ENCODE measurements at places on chromosomes 1 and 21.

DNA sequence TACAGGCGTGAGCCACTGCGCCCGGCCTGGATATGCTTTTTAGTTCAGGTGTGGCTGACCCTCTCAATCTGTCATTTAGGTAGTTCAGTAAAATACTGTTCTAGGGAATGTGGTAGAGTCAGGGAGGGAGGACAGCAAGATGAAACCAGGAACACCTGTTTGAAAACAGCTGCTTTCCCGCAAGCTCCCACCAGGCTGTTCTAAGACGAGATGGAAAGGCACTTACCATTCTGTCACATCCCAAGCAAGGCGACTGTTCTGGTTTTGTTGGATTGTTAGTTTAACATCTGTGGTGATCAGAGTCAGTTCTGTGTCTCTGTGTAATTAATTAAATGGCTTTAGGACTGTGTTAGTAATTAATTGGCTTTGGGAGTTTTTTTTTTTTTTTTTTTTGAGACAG, 2.9 kb downstream of the CHAF1B start:
- DNase-seq = no peak

DNA sequence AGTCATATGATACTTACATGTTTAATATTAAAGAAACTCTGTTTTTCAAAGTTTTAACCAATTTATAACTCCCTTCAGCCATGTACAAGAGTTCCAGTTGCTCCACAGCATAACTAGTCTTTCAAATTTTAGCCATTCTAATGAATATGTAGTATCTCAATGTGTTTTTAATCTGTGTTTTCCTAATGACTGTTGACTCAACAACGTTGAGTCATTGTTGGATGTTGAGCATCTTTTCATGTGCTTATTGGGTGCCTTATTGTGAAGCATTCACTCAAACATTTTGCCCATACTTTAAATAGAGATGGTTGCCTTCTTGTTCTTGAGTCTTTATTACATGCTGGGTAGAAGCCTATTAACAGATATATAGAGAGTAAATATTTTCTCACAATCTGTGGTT, 240.2 kb upstream of the LYPLAL1 start:
- no peak for DNase-seq

DNA sequence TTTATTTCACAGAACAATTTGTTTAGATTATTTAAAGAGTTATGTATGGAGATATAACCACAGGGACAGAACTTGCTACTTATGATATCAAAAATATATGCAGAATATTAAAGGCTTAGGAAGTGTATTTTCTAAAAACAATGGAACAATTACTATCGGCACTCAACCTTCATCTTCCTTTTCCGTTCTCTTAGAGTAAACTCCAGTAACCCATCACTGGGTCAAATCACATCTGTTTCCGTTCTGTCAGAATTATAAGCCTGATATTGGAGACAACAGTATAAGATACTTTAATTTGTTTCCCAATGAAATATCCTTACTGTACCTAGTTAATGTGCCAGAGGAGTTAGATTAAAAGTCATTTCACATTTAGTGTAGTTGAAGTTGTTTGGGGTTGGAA, 32.2 kb downstream of the DTL start:
- DNase-seq = no peak

GRCh38 chr1:161267321-161267720, 8.8 kb downstream of the PCP4L1 start:
- DNase-seq = no peak

- no peak for DNase-seq
Observed at GRCh38 chr21:36976882-36977651, 10.6 kb upstream of the HLCS start.

DNA sequence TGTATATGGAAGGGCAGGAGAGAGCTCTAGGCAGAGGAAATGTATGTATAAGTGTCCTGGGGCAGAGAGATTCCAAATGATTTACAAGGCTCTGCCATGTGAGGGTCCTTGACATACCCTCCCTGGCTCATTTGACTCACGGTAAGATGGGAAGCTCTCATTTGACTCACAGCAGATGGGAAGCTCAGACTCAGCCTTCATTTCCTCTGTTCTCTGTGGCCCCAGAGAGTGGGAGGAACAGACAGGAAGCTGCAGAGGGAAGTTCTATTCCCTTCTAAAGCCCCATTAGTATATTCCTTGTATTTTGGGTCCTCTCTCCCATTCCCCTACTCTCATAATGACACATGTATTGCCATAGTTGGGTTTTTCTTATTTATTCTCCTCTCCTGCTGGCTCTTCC, 44.9 kb downstream of the FOXD2 start:
- DNase-seq = no peak

GRCh38 chr21:45557616-45558043, 15.4 kb upstream of the SLC19A1 start:
- no peak for DNase-seq

DNA sequence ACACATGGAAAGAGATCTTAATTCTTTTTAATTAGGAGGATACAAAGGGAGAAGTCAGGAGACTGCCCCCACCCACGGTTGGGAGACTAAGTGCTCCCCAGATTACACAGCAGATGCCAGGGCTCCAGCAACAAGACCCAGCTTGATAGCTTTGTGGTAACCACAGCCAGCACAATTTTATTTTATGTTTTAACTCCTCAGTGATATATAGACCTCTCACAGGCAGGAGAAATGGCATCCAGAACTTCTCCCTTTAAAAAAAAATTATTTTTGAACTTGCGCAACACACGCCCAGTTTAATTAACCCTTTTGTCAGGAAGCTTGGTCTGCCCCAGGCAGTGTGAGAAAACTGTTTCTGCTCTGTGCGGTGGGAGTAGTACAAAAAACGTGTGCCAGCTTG, 62.6 kb upstream of the ACOT11 start:
- DNase-seq = peak; percentile 33

- no peak for DNase-seq
Observed at GRCh38 chr1:181394766-181395165, 88.6 kb upstream of the CACNA1E start.

GRCh38 chr1:17933971-17934370, 173.6 kb upstream of the IGSF21 start:
- DNase-seq = no peak

- DNase-seq = no peak
Observed at GRCh38 chr21:46655230-46655629, 19.8 kb downstream of the PRMT2 start.

GRCh38 chr21:44931137-44931500, 8.7 kb upstream of the SLX9 start:
- no peak for DNase-seq

GRCh38 chr21:37368541-37369279, 2.1 kb downstream of the DYRK1A start:
- no peak for DNase-seq

- DNase-seq = no peak
Observed at GRCh38 chr1:15080328-15081007, 73.1 kb upstream of the TMEM51 start.

DNA sequence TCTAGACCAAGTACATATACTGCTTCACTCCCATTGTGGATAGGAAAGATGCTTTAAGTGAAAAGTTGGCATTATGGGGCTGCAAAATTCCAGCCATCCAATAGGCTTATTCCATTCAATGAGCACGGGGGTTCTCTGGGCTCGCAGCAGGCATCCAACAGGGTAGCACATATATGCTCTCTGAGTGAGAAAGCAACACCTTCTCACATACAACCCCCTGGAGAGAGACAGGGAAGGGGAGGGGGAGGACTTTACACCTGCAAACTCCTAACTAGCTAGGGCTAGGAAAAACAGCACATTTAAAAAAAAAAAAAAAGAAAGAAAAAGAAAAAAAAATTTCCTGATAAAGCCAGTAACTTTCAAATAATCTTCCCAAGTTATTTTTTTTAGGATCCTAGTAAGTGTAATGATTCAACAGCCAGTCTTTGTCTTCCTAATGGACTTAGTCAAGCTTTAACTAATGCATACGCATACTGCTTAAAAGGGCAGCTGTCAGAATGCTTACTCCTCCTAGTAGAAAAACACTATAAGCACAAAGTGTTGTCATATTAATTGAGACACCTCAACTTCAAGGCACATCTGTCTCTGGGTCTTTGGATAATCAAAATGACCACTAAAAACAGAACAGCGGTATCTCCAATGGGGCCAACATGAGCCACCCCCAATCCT, 18.7 kb downstream of the PSMB2 start:
- no peak for DNase-seq

DNA sequence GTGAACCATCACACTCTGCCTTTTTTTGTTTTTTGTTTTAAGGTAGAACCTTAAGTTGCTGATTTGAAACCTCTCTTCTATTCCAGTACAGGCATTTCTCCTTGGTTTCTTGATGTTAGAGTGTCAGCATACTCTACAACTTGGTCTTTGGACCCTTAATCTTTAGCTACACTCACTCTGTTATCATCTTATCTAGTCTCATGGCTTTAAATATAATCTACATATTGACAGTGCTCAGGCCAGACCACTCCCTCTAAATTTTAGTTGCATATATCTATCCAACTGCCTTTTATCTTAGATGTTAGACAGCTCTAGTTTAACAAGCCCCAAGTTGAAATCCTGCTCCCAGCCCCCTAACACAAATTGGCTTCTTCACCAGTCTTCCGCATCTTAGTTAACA, 22.1 kb downstream of the NME7 start:
- DNase-seq = no peak

Data from breast epithelium (tissue), 4 donors.